ENCODE measurements at places on chromosomes 3 and 15. TPM values are rescaled to one million over a fixed set of nuclear protein-coding genes. Genes with fewer than 3 reads are reported as not detected.

DNA sequence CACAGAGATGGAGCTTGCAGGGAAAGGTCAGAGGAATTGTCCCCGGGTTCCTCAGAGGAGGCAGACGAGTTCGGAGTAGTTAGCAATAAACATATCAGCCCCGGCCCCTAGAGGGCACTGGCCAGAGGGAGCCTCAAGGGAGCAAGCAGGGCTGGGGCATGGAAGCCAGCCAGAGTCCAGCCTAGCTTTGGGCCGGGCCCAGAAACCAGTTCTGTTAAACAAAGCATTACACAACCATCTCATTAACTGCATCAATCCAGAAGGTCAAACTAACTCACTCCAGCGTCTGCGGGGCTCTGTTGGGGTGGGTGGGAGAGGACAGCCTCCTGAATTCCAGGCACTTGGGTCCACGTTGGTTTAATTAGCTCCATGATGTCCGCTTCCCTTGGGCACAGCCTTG, 41.0 kb upstream of the IREB2 start:
- DNase-seq = no peak

GRCh38 chr3:112388972-112389371, 56.0 kb downstream of the CD200 start:
- no peak for DNase-seq

- DNase-seq = no peak
Measured at GRCh38 chr3:13162549-13163320, 89.5 kb upstream of the IQSEC1 start.

- peak; percentile 69 for DNase-seq
Measured at GRCh38 chr15:39462691-39463090, 118.2 kb upstream of the THBS1 start.

- no peak for DNase-seq
Measured at GRCh38 chr15:99407716-99408115, 156.4 kb downstream of the LRRC28 start.

RARB gene
- total RNA-seq = 40.2 TPM

CNTN3 gene
- not detected for total RNA-seq

NPAP1 gene
- total RNA-seq = not detected

TMOD3 gene
- 32.3 TPM for total RNA-seq

EAF1 gene
- 19.3 TPM for total RNA-seq

STRIT1 gene
- not detected for total RNA-seq

MDFIC2 gene
- total RNA-seq = not detected

BFSP2 gene
- not detected for total RNA-seq

DPPA2 gene
- total RNA-seq = not detected

SNX4 gene
- total RNA-seq = 54.5 TPM

CRYBG3 gene
- total RNA-seq = 16.4 TPM

APBA2 gene
- total RNA-seq = 11.2 TPM

KY gene
- total RNA-seq = 0.66 TPM

Measured in M059J (cell line).